Stimulated activated CD8-positive, alpha-beta memory T cell treated with anti-CD3 and anti-CD28 coated beads, Interleukin-7, amount 100 ng/mL, for 24 hours (primary cell): ENCODE measurements at places on chromosomes 4 and X.

DNA sequence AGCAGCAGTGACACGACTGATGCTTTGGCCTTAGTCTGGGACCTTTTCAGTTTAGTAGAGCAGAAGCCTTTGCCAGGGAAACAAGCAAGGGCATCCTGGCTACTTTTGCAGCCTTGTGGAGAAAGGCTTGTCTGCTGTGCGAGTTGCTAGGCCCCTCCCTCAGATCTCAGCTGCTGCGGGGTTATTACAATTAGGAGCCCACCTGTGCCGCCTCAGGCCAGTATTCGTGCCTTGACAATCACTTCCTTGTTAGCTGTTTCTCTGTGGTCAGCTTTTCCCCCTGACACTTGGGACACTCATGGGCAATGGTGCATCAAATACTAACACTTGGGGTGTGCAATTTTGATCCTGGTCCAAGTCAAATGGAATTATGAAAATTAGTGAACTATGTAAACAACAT, 67.9 kb downstream of the SH2D1A start:
- DNase-seq = no peak

- peak; percentile 34 for DNase-seq
These were observed 30.7 kb downstream of the MSN start for GRCh38 chrX:65697915-65698796.

DNA sequence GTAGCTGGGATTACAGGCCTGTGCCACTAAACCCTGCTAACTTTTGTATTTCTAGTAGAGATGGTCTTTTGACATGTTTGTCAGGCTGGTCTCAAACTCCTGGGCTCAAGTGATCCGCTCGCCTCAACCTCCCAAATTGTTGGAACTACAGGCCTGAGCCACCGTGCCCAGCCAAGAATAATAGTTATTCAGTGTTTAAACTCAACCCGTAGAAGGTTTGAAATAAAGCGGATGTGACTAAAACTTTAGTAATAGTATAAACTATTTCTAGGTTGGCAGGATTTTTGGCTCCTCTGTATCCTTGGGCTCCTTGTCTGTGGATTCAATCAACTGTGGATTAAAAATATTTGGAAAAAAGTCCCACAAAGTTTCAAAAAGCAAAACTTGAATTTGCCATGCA, 37.8 kb downstream of the PCDH10 start:
- no peak for DNase-seq

DNA sequence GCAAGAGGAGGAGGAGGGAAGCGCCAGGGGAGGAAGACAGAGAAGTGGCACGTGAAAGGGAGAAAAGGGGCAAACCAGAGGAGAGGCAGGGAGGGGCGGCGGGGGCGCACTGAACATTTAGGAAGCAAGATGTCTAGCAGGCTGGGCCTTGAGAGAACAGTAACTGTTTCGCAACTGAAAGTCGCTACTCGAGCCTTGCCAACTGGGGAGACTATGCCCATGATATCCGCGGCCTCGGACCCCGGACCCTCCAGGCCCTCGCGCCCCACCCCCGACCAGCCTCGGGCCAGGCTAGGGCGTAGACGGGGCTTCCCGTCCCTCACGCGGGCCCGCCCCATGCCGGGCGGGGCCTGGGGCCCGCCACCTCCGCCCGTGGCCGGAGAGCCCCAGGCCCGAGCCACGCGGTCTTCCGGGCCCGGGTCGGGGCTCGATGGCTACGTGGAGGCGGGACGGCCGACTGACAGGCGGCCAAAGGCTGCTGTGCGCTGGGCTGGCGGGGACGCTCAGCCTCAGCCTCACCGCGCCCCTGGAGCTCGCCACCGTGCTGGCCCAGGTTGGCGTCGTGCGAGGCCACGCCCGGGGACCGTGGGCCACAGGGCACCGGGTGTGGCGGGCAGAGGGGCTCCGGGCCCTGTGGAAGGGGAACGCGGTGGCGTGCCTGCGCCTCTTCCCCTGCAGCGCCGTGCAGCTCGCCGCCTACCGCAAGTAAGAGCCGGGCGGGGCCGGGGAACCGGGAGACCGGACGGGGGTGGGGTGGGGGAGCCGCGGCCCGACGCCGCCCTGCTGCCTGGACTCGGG, at the start of gene SLC25A43:
Gene SLC25A43, plus strand, starts transcription at position 363 of the 798 bp plus-strand sequence. Its CDS starts 68 bp downstream, at position 431.
- DNase-seq = no peak

- DNase-seq = no peak
These were observed 1129.6 kb downstream of the STPG2 start for GRCh38 chr4:97013711-97014110.
